ENCODE measurements at places on chromosomes 2 and 18. TPM values are rescaled to one million over a fixed set of nuclear protein-coding genes. Genes with fewer than 3 reads are reported as not detected.

- DNase-seq = no peak
Observed at GRCh38 chr2:105678346-105678745, 66.4 kb upstream of the NCK2 start.

DNA sequence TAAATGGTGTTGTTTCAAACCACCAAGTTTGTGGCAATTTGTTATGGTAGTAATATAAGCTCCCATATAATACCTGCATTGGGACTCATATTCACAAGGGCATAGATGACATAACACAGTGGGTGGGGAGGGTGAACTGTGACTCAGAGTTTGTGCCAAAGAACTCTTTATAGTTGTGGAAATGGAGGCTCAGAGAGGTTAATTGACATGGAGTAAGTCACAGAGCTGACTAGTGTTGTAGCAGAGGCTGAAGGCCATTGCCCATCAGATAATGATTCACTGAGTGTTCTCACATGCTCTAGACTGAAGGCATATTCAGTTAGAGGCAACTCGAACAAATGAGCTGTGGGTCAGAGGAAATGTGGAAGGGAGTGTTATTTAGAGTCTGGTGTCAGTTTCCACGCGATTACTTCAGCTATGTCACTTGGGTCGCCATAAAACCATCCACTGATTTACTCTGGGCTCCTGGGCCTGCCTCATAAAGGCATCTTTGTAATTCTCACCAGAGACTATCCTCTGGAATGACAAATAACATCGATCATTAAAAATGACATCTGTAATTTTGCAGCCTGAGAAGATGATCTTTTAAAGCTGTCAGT lies 264.7 kb downstream of the CCDC85A start:
- DNase-seq = no peak

GRCh38 chr2:54161660-54162424 lies 46.4 kb downstream of the ACYP2 start:
- no peak for DNase-seq

Gene MC2R
- total RNA-seq = not detected

- no peak for DNase-seq
Observed at GRCh38 chr2:88131201-88131998, 3.5 kb upstream of the FABP1 start.

GRCh38 chr2:189952536-189953109 lies 109.9 kb downstream of the MSTN start:
- no peak for DNase-seq

DNA sequence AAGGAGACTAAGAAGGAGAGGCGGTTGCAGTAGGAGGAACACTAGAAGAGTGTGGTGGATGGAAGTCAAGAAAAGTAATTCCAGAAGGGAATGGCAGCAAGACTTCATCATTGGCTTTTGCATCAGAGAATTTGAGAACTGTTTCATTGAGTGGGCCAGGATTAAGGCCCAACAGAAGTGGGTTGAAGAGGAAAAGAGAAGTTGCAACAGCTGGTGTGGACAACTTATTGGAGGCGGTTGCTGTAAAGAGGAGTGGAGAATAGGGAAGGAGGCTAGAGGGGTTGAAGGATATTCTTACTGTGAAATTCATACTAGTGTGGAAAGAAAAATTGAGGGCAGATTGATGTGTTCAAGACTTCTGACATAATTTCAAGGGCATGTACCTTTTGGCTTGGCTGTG lies 168.7 kb upstream of the FN1 start:
- DNase-seq = no peak

DNA sequence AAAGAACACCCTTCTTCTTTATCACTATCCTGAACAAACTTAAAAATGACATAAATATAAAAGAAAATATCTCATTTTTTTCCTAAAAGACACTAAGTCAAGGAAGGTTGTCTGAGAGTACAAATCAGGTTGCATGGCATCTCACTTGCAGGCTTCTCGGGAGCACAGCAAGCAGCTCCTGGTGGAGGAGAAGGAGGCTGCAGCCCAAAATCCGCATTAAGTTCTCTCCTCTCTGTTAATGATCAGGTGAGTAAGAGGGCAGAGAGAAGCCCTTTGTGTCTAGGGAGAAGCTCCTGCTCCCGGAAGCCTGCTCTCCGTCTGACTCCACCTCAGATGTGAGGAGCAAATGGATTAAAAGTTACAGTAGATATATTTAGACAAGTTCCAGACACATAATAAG lies 35.0 kb upstream of the DOK6 start:
- no peak for DNase-seq

GRCh38 chr18:79597176-79597830 lies 82.3 kb upstream of the CTDP1 start:
- DNase-seq = no peak

DNA sequence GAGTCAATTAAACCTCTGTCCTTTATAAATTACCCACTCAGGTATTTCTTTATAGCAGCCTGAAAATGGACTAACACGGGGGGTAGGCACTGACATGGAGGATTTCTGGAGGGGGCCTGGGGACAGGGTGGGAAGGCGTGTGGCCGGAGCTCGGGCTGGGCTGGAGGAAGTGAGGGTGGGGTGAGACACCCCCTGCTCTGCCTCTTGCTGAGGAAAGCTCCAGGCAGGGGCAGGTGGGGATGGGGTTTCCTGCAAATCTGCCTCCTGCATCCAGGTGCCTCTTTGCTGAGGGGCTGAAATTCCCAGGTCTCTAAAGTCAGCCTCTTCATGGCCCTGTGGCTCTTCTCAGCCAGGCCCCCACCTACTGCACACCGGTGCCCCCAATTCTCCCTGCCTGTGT lies 25.7 kb upstream of the OTOS start:
- DNase-seq = no peak

Gene GPR39
- 0.25 TPM for total RNA-seq

GRCh38 chr2:79801082-79801481 lies 288.2 kb downstream of the CTNNA2 start:
- no peak for DNase-seq

Gene MC5R
- total RNA-seq = not detected

Gene NPPC
- total RNA-seq = 16.5 TPM

- no peak for DNase-seq
Observed at GRCh38 chr2:198465970-198466369, 661.6 kb downstream of the PLCL1 start.

Gene VSNL1
- 1.7 TPM for total RNA-seq

Gene SNRNP27
- total RNA-seq = 67.8 TPM

DNA sequence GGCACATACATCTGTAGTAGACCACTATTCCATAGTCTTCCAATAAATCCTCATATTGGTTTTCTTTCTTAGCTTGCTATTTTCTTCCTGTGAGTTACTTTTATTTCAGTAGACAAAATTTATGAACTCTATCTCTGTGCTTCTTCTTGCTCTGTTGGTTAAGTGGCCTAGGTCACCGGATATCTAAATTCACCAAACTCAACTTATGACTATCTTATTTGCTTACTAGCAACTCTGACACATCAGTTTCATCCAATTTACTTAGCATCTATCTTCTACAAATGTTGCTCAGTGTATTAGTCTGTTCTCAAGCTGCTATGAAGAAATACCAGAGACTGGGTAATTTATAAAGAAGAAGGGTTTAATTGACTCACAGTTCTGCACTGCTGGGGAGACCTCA lies 432.5 kb upstream of the FSIP2 start:
- no peak for DNase-seq

Gene CSRNP3
- 28.4 TPM for total RNA-seq

DNA sequence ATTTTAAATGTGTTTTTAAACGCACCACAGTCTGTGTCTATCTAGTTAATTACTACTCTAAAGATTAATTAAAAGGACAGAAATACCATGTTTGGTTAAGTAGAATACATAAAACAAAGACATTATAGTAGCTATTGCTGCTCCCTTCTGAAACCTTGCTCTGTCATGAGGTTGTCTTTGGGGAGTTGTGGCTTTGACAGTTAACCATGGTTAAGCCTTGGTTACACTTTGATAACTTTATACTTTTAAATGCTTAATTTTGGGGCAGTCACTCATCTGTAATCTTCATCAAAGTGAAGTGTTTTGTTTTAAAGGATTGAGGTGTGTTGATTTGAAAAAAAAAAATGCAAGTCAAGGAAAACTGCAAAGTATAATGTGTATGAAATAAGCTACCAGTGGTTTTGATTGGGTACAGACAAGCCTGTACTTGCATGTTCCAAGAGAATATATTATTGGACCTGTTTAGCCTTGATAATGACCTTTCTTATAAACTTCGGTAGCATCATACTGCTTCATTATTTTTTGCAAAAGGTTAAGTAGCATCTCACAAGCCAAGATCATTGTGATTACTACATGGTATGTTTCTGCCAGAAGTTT lies 29.8 kb upstream of the TBR1 start:
- no peak for DNase-seq

- DNase-seq = no peak
Observed at GRCh38 chr18:53817976-53818950, 406.2 kb downstream of the MBD2 start.

DNA sequence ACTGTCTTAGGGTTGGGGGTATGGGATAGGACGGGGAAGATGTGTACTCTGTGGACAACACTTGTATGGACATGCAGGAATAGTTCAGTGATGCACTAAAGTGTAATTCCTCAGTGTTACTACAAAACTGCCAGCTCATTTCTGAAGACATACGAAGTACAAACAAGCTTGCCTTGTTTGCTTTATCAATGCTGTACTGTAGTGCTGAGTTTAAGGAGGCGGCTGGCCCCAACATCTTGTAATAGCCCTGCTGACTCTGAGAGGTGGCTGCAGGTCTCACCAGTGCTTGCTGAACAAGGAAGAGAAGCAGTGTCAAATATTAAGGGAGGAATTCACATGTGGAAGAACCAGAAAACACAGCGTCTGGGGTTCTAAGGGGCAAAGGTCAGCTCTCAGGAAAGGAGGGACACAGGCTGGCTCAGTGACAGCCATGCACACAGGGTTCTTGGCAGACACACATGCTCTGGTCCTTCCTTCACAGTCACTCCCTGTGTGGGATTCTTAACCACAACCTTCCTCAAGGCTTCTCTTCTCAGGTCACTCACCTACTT lies 39.8 kb upstream of the EVA1A start:
- no peak for DNase-seq

DNA sequence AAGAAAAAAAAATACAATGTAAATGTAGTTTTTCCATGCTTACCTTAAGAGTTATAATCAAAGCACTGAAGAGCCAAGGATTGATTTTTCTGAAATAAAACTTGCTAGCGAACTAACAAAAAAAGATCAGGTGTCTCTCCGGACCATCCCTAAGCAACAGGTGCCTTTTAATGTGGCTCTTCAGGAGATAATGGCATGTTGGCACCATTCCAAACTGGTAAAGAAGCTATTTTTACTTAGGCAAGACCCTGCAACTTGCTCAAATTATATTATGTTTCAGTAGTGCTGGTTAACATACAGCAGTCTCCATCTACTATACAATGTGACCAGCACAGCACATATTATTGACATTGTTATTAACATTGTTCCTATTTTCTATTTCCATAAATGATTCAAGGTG lies 2.3 kb upstream of the GCC2 start:
- no peak for DNase-seq

DNA sequence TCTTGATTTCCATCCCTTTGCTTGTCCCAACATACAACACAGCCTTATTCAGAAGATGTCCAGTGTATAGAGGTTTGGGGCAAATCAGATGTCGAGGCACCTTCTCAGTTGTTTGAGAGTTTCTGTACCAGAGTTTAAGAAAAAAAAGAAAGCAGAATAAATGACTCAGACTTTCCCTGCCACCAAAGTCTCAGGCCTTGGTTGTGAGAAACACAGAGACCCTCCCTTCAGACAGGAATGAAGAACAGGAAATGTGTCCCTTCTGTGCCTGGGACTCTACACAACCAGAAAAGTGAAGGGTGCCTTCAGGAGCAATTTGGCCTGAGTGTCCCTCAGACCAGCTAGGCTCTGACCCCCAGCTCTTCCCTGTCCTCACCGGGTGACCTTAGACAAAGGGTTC lies 37.3 kb upstream of the REL start:
- DNase-seq = no peak

- DNase-seq = no peak
Observed at GRCh38 chr2:113169002-113169530, 4.7 kb upstream of the PSD4 start.

DNA sequence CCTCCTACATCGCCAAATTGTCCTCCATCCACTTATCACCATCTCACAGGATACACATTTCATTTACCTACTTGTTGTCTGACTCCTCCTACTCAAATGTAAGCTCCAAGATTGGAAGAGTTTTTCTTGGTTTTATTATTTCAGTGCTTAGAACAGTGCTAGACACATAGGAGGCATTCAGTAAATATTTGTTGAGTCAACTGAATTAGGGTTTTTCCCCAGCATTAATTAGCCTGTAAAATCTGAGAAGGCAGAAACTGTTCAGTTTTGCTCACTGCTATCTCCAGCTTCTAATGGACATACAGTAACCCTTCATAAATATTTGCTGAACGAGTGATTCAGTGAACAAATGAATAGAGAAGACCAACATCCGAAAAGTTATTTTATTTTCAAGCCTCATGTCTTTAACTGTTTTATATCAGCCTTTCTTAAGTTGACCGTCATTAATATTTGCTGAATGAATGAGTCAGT lies 800 bp downstream of the TTC21B start:
- no peak for DNase-seq

GRCh38 chr2:147916723-147917122 lies 71.9 kb downstream of the ACVR2A start:
- no peak for DNase-seq

DNA sequence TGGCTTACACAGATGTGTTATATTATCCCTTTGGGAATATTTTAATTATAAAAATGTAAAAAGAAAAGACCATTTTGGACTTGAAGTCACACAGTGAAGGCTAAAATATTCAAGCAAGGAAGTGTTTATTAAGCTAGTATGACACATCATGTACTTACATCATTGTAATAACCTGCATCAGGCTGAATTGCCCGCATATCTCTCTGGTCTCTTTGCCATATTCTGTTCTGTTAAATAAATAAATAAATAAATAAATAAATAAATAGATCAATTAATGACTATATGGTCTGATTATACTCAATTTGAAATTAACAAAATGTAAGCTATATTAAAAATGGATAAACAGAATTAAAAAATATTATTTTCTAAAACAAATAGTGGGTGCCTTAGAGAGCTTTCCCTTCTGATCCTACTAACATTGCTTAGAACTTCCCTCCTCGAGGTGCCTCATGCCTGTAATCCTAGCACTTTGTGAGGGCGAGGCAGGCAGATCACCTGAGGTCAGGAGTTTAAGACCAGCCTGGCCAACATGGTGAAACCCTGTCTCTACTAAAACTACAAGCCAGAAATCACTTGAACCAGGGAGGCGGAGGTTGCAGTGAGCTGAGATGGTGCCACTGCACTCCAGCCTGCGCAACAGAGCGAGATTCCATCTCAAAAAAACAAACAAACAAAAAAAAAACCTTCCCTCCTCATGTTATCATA lies 42.0 kb downstream of the WDR33 start:
- no peak for DNase-seq

DNA sequence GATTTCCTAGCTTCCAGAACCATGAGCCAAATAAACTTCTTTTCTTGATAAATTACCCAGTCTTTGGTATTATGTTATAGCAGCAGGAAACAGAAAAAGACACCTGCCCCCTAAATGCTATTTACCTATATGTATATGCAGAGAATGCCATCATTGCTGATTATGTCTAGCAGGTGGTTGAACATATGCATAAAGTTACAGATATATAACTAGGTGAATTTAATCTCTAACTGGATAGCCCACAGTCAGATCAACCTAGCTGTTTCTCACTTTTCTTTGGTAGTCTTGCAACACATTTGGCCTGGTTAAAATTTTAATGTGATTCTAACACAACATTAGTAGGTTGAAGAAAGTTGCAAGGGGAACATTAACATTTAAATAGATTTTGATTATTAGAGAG lies 7.1 kb upstream of the CERS6 start:
- no peak for DNase-seq

Gene RAB6D
- total RNA-seq = 0.52 TPM

All from neural crest cell (in vitro differentiated cells).